Activated T-cell treated with anti-CD3 and anti-CD28 coated beads for 48 hours (primary cell): ENCODE measurements at places on chromosomes 16 and 17.
A peak's percentile ranks its signal among the peaks of the same experiment; 100 is the strongest.

DNA sequence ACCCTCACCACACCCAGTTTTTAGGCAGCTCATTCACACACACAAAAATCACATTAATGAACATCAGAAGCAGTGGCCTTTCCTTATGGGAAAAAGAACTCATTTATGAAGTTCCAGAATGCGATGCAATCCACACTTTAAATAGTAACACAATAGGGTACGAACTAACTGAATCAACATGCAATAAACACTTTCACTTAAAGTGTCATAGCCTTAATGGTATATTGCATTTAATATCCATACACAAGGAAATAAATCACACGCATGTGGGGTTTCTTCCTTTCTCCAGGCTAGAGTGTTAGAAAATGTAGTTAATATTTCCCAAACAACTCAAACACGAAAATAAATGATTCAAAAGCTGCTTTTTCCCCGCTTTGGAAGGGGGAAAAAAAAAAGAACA is 19.7 kb downstream of the ADCY9 start:
- no peak for DNase-seq

DNA sequence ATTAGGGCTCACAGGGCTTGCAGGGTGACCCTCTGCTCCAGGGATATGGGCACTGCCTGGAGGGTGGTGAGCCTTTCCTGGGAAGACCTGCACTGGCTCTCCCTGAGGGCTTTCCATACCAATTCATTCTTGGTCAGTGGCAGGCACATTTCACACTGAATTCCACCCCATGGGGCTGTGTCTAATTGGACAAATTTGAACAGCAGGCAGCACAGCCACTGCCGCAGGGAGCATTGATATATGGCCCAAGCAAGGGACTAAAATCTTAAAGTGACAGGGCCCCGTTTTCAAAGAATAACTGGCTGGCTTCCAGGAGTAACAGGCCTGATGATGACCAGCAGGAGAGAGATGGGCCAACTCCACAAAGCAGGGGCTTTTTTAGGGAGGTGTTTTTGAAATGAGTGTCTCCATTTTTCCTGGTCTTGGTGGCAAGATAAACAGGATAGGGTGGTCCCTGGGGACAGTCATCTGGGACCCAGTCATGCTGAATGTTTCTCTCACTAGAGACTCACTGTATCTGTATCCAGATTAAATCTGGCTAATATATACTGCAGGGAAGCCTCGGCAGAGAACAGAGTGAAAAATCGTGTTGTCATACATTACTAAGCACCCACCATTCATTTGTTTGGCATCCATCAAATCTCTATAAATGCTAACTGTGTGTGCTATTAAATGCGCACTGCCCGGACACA is 74.1 kb upstream of the TBX2 start:
- DNase-seq = no peak

GRCh38 chr17:59607061-59607460 is 12.6 kb upstream of the CLTC start:
- no peak for DNase-seq

DNA sequence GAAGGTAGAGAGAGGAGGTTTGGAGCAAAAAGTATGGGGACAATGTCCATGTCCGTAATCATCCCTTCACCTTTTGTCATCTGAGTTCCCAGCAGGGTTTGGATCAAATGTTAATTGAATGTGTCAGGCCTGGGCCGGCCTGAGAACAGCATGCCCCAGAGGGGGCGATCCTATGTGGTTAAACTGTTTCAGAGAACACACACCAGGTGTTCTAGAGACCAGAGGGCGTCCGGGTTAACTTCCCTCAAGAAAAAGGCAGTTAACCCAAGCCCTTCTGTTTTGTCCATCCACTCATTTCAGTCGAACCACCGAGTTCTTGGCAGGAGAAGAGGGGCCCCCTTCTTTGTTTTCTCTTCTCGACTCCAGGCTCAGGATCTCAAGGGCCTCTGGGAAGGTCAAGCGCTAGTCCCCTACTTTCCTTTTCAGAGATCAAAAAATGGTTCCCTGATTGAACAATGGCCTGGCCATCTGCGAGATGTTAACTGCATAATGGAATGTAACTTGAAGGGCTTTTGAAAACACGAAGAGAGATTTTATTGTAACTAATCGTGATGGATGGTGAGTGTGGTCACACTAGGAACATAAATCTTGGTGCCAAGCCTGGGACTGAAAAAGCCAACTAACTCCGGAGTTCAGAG is 142.5 kb downstream of the IRX3 start:
- DNase-seq = no peak

DNA sequence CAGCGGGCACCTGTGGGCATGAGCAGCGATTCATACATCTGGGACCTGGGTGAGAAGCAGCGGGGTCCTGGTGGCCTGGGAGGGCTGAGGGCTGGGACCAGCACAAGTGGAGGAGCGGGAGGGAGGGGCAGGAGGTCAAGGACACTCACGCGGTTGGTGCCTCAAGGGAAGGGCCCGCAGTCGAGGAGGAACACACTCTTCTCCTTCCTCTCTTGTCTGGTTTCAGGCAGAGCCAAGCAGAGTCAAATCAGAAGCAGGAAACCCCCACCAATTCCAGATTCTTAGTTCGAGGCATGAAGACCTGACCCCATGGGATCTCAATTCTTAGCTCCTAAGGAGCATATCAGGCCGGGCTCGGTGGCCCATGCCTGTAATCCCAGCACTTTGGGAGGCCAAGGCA is 15.7 kb downstream of the DNAI2 start:
- no peak for DNase-seq

- peak; percentile 31 for DNase-seq
Measured at GRCh38 chr17:51120357-51120738, 320 bp downstream of the SPAG9 start.
